T-helper 2 cell (primary cell): ENCODE measurements at places on chromosomes 13 and 19.

DNA sequence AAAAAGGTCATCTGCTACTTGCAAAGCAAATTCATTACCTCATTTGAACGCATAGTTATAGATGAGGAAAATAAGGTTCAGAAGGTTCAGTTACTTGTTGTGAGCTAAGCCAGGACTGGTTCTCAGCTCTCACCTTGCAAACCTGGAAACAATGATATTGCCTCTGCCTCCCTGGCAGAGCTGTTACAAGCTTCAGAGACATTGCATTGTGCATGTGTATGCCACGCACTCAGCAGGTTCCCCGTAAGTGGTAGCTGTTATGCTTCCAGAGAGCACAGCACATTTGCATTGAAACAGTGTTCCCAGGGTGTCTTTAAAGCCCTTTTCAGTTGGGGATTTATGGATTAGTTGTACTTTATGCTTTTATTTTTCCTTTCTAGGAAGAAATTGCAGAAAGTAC is 80.6 kb downstream of the DGKH start:
- DNase-seq: no peak

GRCh38 chr19:12748489-12748888 is 3.1 kb upstream of the BEST2 start:
- no peak for DNase-seq

- no peak for DNase-seq
Observed at GRCh38 chr19:44278181-44278690, 18.6 kb downstream of the ZNF233 start.

DNA sequence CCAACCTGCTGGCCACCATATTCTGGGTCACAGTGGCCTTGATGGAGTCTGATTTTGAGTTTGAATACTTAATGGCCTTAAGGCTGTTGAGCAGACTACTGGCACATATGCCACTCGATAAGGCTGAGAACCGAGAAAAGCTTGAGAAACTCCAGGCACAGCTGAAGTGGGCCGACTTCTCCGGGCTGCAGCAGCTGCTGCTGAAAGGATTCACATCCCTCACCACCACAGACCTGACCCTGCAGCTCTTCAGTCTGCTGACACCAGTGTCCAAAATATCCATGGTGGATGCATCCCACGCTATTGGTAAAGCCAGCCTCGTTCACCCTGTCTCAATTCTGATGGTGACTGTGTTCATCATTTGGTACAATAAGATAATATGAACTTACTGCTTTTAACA is 77.5 kb downstream of the ZAR1L start:
- DNase-seq: no peak

- no peak for DNase-seq
Observed at GRCh38 chr13:36148446-36148845, 17.3 kb upstream of the DCLK1 start.

GRCh38 chr13:29538652-29539040 is 56.8 kb downstream of the SLC7A1 start:
- DNase-seq: no peak

DNA sequence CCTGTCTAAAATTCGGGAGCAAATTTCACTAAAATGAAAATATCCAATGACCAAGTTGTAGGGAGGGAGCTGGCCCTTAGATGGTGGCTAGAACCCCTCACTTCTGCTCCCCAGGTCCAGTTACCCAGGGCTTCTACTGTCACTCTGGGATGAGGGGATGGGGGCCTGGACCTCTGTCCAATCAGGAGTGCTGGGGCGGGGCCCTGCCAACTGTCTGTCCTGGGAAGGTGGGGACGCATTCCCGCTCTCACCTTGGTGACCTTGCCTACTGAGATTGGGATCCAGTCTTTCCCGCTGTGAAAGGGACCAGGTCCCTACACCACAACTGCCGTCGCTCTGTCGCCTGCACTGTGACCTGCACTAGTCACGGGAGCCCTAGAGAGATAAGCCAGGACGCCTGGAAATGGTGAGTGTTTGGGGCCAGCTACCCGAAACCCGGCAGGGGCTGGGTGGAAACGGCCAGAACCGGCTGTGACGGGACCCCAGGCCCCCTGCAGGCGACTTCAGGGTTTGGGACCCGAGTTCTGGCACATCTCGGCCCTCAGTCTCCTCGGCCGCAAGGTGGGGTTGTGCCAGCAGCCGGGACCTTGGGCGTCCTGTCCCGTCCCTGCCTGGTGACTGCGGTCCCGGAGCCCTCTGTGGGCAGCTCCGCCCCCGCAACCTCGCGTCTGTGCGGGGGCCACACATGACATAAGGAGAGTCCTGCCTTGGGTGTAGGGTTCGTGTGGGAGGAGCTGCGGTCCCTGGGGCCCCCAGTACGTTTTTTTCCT is 22.8 kb downstream of the ZNF20 start:
- DNase-seq: no peak

- DNase-seq: no peak
Observed at GRCh38 chr19:5204212-5204611, 136.4 kb downstream of the PTPRS start.

GRCh38 chr13:107730813-107731212 is 484.5 kb downstream of the LIG4 start:
- DNase-seq: no peak

GRCh38 chr19:46718157-46718933 is 1.4 kb upstream of the PRKD2 start:
- DNase-seq: peak; percentile 81

DNA sequence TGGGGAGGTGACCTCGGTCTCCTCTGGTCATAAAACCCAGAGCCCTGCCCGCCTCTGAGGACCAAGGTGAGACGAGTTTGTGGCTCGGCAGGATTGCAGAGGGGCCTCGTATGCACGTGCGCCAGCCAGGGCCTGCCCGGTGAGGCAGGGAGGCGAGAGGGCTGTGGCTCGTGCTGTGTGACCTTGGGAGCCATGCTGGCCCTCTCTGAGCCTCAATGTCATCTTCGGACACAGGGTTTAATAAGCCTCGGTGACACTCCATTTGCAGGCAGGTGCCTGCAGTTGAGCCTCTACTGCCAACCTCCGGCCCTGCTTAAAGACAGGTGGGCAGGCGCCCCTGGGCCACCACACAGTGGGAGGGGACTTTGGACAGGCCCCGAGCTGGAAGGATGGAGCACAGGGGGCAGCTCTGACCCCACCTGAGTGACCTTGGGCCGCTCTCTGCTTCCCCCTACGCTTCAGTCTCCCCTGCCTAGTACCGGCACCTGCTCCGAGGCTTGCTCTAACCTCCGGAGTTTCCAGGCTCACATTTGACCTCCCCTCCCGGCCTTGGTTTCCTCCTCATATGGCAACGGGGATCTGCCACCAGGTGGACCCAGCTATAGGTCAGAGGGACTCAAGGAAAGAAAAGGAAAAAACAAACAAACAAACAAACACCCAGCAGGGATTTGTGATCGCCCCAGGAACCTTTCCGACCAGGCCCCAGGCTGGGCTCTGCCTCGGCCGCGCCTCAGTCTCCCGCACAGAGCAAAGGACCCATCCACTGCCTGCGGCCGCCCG is 3.1 kb downstream of the ZBTB7A start:
- no peak for DNase-seq
